Myocyte (in vitro differentiated cells): ENCODE measurements at places on chromosomes 16 and 17. TPM values are rescaled to one million over a fixed set of nuclear protein-coding genes. Genes with fewer than 3 reads are reported as not detected.

The CACNG5 gene
- total RNA-seq: not detected in 2 replicates

DNA sequence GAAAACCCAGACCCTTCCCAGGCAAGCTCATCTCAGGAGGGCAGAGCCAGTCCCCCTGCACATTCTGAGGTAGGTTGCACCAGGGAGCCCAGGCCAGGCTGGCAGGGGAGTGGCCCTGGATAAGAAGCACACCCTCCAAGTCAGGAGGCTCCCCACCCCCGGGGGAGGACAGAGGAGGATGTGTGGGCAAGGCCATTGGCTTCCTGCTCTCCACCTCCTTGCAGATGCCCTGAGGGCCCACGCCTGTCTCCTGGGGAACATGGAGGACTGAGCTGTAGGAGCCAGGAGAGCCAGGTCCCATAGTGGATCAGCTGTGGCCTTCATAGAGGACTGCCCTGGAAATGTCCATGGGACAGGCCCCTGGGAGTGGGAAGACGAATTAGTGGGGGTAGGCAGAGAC, 126.7 kb downstream of the IRF8 start:
- no peak for DNase-seq

GRCh38 chr17:45425125-45425983, 7.3 kb downstream of the ARHGAP27 start:
- DNase-seq: peak; percentile 68

- no peak for DNase-seq
Observed at GRCh38 chr17:28394337-28395116, 11.5 kb downstream of the SLC46A1 start.

DNA sequence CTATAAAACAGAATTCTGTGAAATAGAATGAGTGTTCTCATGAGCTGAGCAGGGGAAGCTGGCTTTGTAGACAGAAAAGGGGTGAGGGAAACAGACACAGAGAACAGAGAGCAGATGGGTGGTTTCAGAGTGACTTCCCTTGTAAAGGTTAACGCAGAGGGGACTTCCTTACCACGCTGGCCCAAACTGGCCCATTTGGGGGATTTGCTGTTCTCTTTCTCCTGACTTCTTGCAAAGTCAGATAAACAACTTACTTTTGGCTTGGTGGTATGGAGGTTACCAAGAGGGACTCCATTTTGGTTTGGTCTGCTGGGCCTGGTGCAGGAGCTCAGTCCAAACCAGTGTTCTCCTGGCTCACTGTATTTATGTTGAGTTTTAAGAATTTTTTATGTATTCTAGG, 48.4 kb downstream of the SEC14L1 start:
- no peak for DNase-seq
